ENCODE measurements at places on chromosomes 7 and 10. TPM values are rescaled to one million over a fixed set of nuclear protein-coding genes. Genes with fewer than 3 reads are reported as not detected.

The MAGI2 gene
- total RNA-seq: 0.33 TPM

The SMKR1 gene
- 13.9 TPM for total RNA-seq

The HMX3 gene
- not detected for total RNA-seq

The TFEC gene
- total RNA-seq: 0.35 TPM

The IFIT1B gene
- not detected for total RNA-seq

The PCLO gene
- total RNA-seq: not detected

The AGBL3 gene
- 2.5 TPM for total RNA-seq

DNA sequence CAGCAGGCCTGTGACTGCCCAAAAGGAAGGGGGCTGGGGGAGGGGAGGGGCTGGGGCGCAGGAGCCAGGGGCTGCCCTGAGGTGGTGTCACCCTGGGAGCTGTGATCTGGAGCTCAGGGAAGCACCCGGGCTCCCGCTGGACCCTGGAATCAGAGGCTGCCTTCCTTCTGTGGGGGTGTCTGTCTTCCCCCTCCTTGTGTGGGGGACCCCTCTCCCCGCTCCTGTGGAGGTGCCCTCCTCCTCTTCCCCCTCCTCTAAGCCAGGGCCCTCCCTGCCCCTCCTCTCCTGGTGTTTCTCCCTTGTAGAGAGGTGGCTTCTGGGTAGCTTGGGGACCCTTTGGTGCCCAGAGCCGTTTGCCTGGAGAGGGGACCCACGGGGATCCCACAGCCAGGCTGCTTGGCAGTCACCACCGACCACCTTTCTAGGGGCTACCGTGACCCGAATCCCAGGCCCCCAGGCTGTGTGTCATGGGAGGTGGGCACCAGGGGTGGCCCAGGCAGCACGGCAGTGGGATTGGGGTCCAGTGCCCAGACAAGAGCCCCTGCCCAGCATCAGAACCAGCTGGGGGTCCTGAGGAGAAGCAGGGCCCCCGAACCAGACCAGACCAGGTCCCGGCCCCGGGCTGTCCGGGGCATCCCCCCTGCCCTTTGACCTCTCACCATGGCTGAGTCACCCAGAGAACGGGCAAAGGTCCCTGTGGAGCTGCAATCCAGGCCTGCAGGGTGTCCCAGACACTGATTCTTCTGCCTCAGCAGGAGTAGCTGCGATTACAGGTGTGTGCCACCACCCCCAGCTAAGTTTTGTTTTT lies 741 bp downstream of the PRAP1 start:
- no peaks in the 10 kb centered on the region for H3K4me1 ChIP-seq
- DNase-seq: no peak
- H3K27ac ChIP-seq: no peak overlapping the region
- no peaks in the 10 kb centered on the region for H3K36me3 ChIP-seq

DNA sequence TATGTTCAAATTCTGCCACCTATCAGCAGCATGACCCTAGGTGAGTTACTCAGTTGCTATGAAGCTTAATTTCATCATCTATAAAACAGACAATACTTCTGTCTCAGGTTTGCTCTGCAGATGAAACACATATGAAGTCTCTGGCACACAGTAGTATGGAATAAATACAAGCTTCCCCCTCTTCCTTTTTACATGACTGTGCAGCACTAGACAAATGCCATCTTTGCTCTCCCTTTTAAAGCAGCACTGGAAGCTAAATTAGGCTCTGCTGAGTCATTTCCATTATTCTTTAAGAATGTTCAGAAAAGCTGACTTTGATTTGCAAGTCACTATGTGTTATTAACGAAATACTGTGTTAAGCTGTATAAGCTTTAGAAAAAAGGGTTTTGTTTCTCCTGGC lies 40.7 kb upstream of the ANAPC16 start:
- no peaks in the 10 kb centered on the region for H3K4me1 ChIP-seq
- DNase-seq: no peak
- no peak overlapping the region for H3K4me3 ChIP-seq
- H3K27ac ChIP-seq: no peak overlapping the region

GRCh38 chr10:84156768-84157167 lies 16.8 kb upstream of the GPR15LG start:
- H3K36me3 ChIP-seq: peaks cover 19% of the 10 kb centered on the region
- H3K27me3 ChIP-seq: no peaks in the 10 kb centered on the region
- H3K27ac ChIP-seq: no peak overlapping the region
- H3K4me3 ChIP-seq: no peak overlapping the region

GRCh38 chr7:105106473-105106872 lies 92.5 kb downstream of the KMT2E start:
- no peak overlapping the region for H3K4me3 ChIP-seq
- H3K4me1 ChIP-seq: no peaks in the 10 kb centered on the region
- H3K27me3 ChIP-seq: no peaks in the 10 kb centered on the region
- no peak for DNase-seq

DNA sequence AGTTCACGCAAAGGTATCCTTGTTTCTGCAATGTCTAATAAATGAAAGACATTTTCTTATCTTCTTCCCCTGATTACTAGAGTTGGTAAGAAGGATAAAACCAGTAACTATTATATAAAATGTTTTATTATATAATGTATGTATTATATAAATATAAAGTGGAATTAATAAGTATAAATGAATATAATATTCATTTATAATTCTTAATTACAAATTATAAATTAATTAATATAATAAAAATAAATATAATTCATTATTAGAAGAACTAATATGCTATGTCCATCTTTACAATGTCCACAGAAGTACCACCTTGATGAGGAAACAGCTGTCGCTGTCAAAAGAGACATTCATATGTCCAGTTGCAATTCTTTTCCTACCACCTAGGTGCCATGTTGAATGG lies 177.7 kb downstream of the GLI3 start:
- no peak overlapping the region for H3K4me3 ChIP-seq
- DNase-seq: no peak
- no peaks in the 10 kb centered on the region for H3K27me3 ChIP-seq
- H3K36me3 ChIP-seq: no peaks in the 10 kb centered on the region
- no peaks in the 10 kb centered on the region for H3K4me1 ChIP-seq

DNA sequence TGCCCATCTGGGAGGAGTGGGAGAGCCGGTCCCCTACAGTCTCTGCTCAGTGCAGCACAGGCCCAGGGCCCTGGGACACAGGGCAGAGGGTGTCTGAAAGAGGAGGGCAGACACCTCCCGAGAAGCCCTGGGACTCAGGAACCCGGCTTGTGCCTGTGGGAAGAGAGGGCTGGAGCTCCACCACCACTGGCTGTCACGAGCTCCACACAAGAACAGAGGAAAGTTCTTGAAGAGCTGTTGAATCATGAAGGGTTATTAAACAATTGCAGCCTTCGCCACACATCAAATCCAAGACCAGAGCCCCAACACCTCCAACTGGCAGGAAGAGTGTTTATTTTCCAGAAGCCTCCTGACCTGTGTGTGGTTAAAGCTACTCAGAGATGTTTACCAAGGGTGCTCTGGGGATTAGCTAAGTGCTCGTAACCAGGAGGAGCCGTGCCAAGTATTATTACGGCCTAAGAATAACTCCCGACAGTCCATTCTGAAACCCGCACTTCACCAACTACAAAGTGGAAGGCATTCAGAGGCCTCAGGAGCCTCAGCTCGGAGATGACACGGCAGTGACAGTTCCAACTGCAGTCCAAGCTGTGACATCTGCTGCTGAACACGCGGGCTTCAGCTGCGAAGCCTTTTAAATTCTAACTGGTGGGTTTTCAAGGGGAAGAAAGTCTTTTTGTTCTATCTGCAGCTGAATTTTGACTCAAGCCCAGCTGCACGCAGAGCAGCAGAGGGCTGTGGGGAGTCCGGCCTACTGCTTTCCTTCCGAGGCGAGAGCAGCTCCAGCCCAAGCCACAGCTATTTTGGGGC lies 75.1 kb downstream of the MAD1L1 start:
- H3K4me1 ChIP-seq: no peaks in the 10 kb centered on the region
- no peak overlapping the region for H3K27ac ChIP-seq
- no peak overlapping the region for H3K4me3 ChIP-seq

GRCh38 chr7:132491391-132491945 lies 84.8 kb downstream of the PLXNA4 start:
- no peak overlapping the region for H3K27ac ChIP-seq
- DNase-seq: no peak
- peaks cover 5% of the 10 kb centered on the region for H3K27me3 ChIP-seq
- H3K4me1 ChIP-seq: peaks cover 11% of the 10 kb centered on the region
- H3K4me3 ChIP-seq: no peak overlapping the region

GRCh38 chr10:58778966-58779365 lies 266.3 kb downstream of the BICC1 start:
- no peaks in the 10 kb centered on the region for H3K36me3 ChIP-seq
- no peaks in the 10 kb centered on the region for H3K4me1 ChIP-seq
- H3K27ac ChIP-seq: no peak overlapping the region
- no peaks in the 10 kb centered on the region for H3K27me3 ChIP-seq
- no peak overlapping the region for H3K4me3 ChIP-seq
- no peak for DNase-seq

- no peak overlapping the region for H3K4me3 ChIP-seq
- DNase-seq: no peak
- no peak overlapping the region for H3K27ac ChIP-seq
- H3K27me3 ChIP-seq: no peaks in the 10 kb centered on the region
- no peaks in the 10 kb centered on the region for H3K36me3 ChIP-seq
These were observed 58.8 kb upstream of the PNLIP start for GRCh38 chr10:116486770-116487448.

Data from CD8-positive, alpha-beta memory T cell (primary cell).